Spinal cord (tissue), 10 donors: ENCODE measurements at places on chromosomes 16 and 17.

DNA sequence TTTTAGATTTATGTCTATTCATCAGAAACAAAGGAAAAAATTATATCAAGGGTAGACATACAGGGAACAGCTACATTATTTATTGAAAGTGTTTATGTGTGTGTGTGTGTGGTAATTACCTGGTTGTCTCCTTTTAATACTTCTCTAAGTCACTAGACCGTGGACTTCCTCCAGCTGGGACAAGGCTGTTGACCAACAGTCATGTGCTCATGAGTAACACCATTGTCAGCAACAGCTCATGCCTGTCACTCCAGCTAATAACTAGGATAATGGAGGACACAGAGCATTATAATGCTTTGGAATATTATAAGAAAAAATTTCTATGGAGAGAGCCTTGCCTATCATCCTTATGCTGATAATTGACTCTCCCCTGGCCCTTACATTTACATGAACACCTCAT, 125.3 kb upstream of the SALL1 start:
- DNase-seq, result no peak

DNA sequence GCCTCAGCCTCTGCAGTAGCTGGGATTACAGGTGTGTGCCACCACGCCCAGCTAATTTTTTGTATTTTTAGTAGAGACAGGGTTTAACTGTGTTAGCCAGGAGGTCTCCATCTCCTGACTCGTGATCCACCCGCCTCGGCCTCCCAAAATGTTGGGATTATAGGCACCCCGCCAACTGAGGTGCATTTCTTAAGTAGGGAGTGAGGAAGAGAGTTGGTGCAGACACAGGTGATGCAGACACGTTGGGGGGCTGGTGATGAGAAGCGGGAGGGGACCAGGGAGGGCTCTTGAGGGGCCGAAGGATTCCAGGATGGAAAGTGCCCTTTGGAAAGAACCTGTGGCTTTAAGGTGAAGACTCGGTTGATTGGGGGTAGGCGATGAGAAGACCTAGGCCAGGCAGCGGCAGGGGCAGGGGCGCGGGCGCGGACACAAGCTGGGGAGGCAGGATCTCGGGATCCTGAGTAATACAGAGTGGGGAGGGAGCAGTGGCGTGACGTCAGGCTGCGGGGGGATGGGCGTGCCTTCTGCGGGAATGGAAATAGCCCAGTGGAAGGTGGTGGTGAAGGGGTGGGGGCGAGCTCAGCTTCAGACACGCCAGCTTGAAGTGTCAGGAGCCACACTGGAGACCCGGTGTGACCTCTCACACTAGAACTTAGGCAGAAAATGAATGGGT, 2.5 kb upstream of the ATP6V0C start:
- no peak for DNase-seq

DNA sequence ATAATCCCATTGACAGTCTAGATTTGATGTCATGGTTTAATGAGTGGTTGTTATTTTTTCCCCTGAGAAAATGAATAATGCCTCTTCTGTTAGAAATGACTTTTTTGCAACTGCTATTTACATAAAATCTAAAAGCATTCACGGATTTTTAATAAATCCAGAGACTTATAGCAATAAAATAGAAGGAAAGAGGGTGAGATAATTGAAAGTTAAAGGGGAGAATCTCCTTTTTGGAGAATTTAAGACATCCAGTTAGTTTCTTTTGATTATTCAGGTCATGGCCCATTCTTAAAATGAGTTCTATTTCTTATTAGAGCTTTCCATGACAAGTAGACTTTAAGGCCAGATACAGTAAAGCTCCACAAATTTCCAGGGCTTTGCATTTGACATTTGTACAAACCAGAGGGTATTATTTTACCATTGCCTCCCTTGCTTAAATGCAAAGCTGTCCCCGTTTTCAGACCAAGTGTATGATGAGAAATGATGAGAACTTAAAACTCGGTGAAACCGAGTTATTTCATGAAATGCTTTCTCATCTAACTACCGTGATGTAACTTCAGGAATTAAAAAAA, 789.0 kb upstream of the SOX9 start:
- DNase-seq, result no peak

- DNase-seq, result no peak
Measured at GRCh38 chr16:55257966-55258613, 65.9 kb upstream of the IRX6 start.

- no peak for DNase-seq
Measured at GRCh38 chr17:82678265-82678891, 20.1 kb downstream of the RAB40B start.

GRCh38 chr16:22732400-22732799, 81.6 kb upstream of the HS3ST2 start:
- DNase-seq, result no peak

DNA sequence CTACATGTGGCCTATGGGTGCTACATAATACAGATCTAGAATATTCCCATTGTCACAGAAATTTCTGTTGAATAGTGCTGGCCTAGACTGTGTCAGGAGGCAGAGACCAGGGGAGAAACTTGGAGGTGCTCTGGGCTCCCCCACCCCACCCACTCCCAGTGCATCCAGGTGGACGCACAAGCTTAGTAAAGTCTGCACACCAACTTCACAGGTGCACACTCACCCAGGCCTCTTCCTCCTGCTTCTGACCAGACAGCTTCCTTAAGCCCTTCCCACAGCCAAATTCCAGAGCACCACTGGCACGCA, 7.6 kb upstream of the CNP start:
- no peak for DNase-seq

DNA sequence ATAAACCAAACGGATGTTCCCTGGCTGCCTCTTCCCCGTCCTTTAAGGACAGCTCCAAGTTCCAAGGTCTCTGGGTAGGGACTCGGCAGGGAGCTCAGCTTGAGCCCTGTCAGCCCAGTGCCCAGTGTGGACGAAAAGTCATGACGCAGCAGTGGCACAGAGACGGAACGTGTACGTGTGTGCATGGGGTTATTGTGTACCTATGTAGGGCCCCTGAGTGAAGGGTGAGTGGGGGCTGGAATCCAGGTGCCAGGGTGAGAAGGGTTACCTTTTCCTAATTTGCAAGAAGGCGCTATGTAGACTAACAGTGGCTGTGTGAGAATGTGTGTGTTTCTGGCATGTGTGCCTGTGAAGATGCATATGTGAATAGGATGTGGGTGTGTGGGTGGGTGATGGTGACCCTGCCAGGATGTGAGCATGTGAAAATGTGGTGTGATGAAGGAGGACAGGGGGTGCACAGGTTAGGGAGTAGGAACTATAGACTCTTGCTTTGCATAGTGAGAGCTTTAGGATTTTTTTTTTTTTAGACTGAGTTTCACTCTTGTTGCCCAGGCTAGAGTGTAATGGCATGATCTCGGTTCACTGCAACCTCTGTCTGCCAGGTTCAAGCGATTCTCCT, 6.0 kb downstream of the SCN4A start:
- DNase-seq, result no peak

DNA sequence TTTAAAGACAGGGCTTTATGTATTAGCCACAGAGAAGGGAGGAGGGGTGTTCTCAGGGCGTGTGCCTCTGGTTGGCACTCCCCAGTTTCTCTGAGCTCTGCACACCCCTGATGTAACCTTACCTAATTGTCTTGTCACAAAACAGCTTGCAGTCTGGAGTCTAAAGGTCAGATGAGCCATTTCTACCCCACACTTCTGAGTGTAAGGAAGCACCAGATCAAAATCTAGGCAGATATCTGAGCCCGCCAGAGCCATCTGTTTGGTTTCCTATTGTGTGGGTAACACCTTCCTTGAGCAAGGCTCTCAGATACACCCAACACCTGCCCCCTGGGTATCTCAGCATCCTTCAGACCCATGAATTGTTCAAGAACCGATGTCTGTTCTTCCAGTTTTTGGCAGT, 15.5 kb downstream of the CDH1 start:
- DNase-seq, result no peak

- DNase-seq, result no peak
Measured at GRCh38 chr17:43142153-43142552, 17.0 kb upstream of the BRCA1 start.

- DNase-seq, result no peak
Measured at GRCh38 chr16:63856537-63856936, 1265.3 kb downstream of the CDH11 start.

- no peak for DNase-seq
Measured at GRCh38 chr16:57252148-57252721, 7.2 kb downstream of the ARL2BP start.

- no peak for DNase-seq
Measured at GRCh38 chr17:80414508-80414802, 512 bp upstream of the ENDOV start.

DNA sequence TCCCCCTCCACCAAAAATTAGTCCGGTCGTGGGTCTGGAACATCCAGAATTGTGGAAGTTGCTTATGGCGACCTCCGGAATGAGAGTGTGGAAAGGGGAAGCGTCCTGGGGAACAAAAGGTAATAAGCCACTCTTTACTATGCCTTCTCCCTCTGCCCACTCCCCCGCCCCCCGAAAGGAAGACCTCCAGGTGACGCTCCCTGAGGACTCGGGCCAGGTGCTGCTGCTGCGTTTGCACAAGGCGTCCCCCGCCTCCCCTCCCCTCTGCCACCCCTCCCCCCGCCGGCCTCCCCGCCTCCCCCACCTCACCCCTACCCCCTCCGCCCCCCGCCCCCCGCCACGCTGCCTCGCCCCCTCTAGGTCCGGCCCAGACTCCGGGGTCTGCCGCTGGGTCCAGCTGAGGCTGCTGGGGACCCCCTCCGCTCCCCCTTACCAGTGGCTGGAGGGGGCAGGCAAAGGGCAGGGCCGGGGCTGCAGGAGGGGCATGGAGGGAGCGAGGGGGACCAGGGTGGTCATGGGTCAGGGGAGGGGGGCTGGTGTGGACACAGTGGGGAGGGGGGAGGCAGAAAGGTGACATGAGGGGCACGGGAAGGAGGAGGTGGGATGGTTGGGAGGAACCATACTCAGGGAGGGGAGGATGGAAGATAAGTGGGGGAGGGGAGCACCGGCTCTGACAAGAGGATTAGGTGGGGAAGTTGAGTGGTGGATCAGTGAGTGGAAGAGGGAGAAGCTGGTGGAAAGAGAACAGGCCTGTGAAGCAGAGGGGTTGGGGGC, 23.6 kb downstream of the ALOX12B start:
- DNase-seq, result no peak

- no peak for DNase-seq
Measured at GRCh38 chr16:27464626-27465482, 62.9 kb downstream of the IL21R start.

DNA sequence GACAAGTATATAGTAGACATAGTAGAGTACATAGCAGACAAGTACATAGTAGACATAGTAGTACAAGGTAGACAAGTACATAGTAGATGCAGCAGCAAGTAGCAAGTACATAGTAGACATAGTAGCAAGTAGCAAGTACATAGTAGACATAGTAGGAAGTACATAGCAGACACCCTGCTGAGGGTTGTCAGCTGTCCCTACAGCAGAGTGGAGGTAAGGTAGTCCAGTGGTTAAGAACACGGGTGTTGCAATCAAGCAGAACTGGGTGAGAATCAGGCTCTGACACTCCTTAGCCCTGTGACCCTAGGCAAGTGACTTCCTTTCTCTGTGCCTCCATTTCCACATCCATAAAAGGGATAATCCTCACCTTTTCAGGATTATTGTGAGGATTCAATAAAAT, 94.7 kb downstream of the NOG start:
- no peak for DNase-seq

- DNase-seq, result no peak
Measured at GRCh38 chr17:49944273-49944870, 24.6 kb upstream of the DLX4 start.

GRCh38 chr16:88948781-88949490, 28.1 kb downstream of the CBFA2T3 start:
- no peak for DNase-seq

- no peak for DNase-seq
Measured at GRCh38 chr17:70464995-70465394, 295.7 kb downstream of the KCNJ2 start.

DNA sequence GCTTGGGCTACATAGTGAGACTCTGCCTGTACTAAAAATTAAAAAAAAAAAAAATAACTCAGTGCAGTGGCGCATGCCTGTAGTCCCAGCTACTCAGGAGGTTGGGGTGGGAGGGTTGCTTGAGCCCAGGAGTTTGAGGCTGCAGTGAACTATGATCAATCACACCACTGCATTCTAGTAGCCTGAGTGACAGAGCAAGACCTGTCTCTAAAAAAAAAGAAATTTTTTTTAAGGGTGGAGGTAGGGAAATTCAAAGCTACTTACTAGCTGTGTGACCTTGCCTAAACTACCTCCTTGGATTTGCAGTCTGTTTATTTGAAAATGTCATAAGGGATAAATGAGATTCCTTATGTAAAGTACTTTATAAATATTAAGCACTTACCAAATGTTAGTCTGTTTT, 3.4 kb upstream of the SMPD3 start:
- no peak for DNase-seq

DNA sequence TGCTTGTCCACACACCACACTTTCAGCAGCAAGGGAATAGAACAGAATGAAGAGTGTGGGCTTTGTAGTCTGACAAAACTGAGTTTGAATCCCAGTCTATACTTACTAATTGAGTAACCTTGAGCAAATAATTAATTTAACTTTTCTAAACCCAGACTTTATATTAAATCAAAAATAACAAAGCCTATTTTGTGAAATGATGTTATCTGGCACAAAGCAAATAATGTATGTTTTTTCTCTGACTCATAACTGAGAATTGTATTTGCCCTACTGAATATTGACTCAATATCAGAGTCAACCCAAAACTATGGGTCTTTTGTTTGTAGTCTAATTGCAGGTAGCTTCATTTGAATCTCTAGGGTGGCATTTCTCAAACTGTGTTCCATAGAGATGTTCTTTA, 77.9 kb upstream of the TANC2 start:
- DNase-seq, result no peak

GRCh38 chr17:76716146-76716838, 5.5 kb upstream of the MXRA7 start:
- no peak for DNase-seq
